ENCODE measurements at places on chromosomes 2 and 18.

GRCh38 chr18:1604751-1605150, 700.1 kb downstream of the ADCYAP1 start:
- DNase-seq = no peak

DNA sequence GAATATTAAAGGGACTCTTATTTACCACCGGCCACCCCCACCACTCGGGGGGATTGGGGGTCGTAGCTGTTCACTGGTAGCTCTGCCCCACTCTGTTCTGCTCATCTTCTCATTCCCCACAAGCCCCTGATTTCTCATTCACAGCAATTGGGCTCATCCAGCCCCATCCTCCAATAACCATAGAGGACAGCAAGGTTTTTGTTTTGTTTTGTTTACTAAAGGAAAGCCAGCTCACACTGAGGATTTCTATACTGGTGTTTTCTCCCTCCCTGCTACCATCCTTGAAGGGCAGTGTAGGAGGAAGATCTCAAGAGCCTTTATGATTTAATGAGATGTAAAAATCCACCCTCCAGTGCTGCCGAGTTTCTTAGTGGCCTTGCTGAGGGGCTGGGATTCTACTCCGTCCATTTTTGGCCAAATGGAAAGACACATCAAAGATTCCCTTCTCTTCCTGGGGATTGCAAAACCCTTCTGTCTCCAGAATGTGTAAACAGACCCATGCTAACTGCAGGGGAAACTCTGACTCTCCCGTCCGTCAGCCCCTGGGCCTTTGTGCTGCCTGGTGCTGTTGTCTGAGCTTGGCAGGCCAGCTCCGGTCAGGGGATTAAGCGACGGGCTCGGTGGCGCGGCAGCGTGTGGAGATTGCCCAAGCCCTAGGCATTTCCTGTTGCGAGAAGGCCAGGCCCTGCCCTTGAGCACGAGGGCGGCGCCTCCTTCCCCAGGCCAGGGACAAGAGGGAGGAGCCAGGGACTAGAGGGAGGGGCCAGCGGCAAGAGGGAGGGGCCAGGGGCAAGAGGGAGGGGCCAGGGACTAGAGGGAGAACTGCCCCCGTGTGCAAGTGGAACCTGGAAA, 165.0 kb downstream of the ANTXR1 start:
- DNase-seq = no peak

GRCh38 chr2:203071148-203071547, 56.5 kb downstream of the NBEAL1 start:
- DNase-seq = no peak

- no peak for DNase-seq
Observed at GRCh38 chr2:233746475-233747282, 13.4 kb upstream of the UGT1A1 start.

DNA sequence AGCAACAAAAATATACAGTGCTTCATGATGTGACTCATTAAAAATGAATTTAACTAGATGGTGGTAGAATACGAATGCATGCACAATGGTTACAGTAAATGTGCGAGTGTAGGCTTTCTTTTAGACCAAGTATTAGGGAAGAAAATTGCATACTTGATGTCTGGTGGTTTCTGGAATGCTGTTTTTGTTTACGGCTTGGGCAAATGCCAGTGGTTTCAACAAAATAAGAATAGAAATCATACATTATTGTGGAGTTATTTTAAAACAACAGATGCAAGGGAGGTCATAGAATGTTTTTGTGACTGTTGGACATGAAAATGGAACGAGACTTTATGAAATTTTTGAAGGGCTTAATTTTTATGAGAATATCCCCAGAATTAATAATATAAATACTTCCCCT, 580.9 kb downstream of the PLCL1 start:
- DNase-seq = no peak

DNA sequence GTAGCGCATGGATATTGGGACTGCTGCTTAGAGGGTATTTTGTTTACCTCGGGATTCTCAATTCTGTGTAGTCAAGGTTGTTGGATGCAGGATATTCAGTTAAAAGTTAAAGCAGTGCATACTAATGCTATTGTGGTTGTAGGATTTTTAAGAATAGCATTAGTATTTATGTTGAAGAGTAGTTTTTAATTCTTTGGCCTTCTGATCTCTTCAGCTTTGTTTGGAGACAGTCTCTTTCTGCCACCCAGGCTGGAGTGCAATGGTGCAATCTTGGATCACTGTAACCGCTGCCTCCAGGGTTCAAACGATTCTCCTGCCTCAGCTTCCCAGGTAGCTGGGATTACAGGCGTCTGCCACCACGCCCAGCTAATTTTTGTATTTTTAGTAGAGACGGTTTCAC, 1.5 kb downstream of the RHBDD1 start:
- DNase-seq = no peak

- no peak for DNase-seq
Observed at GRCh38 chr2:30886080-30886479, 78.8 kb upstream of the CAPN13 start.

- no peak for DNase-seq
Observed at GRCh38 chr2:72990695-72991438, 73.5 kb downstream of the EMX1 start.
